ENCODE measurements at places on chromosomes 4 and X. TPM values are rescaled to one million over a fixed set of nuclear protein-coding genes. Genes with fewer than 3 reads are reported as not detected.

The GABRA4 gene
- 0.14 TPM for total RNA-seq

DNA sequence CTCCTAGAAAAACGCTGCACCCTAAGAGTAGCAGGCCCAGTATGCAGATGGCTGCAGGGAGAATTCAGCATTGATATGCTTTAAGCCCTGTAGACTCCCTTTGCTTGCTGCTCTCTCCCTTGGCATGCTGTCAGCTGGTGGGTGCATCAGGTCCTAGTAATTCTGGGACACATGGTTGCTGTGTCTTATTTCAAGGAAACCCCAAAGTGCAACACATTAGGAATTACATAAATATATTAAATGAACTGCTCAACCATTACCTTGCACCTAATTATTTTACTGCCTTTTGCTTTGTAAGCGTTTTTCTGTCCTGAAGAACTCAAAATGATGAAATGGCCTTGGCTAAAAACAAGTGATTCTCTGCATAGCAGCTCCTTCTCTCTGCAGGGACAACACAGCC, 516.3 kb downstream of the ZIC3 start:
- no peak for DNase-seq

DNA sequence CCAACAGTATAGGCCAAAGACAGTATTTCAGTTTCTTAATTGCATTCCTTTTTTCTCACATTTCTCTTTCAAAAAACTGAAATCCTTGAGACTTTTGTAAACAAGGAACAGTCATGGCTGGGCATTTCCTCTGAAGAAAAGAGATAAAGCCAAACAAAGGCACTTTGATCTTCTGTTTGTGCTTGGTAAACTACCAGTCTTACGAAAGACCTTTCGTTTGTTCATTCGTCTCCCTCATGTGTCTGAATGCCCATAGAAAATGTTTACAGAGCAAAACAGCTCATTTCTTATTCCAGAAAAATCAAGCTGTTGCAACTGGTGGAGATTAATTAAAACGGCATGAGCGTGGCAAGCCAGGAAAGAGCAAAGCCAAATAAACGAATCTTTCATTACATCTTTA, 178.0 kb downstream of the GASK1B start:
- no peak for DNase-seq

- DNase-seq, result no peak
Measured at GRCh38 chrX:93580634-93581033, 92.7 kb downstream of the NAP1L3 start.

DNA sequence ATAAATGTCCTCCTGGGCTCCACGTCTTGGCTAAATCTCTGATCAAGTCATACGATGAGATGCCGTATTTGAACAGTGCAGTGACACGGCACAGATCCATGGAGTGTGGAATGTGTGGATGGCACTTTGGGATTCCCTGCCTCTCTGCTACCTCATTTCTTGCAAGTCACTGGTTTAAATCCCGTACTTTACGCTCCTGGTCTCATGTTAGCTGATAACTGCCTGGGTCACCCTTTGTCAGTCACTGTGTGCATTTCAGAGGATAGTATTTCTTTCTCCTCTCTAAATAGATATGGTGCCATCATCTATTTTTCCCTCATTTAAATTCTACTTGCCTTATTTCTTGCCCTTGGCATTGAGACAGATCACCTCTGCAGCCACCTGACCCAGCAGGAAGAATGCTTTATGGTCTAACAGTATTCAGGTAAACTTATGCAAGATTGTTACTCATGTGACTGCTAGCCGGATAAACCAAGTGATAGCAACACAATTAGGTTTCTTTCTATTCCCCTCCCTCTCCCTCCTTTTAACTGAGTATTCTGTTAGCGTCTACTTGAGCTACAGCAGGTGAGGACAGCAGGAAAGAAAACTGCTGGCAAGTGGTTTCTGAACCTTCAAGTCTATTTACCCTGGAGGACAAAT, 2.8 kb downstream of the EGF start:
- DNase-seq, result no peak
